Heart right ventricle (tissue), 16 donors: ENCODE measurements at places on chromosomes 1 and 21.

GRCh38 chr1:209057901-209058300 is 525.6 kb upstream of the CAMK1G start:
- H3K36me3 ChIP-seq: no peaks in the 10 kb centered on the region
- no peak for DNase-seq
- H3K4me3 ChIP-seq: no peak overlapping the region
- no peaks in the 10 kb centered on the region for H3K27me3 ChIP-seq

DNA sequence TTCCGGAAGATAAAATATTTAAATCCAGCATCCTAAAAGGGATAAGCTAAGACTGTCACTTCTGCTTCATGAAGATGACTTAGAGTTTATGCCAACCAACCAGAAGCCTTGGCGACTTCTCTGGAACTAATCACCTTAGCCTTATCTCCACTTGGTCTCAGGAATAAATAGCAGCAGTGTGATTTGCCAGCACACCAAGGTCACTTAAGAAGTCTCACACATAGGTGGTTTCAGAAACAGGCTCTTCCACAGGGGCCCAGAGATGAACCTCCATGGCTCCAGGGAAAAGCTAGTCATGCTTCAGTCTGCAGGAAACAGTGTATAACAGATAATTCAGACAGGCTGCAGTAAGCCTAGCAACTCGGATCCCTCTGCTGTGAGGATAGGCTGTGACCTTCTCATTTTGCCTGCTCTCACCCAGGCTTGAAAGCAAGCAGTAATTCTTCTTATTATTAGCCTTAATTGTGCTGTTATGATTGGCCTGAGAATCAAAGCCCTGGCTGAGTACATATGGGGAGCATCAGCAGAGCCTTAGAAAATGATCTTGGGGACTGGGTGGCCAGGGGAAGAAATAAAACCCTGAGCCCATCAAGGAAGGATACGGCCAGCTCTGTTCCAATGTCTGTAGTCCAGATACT is 84.7 kb downstream of the WLS start:
- H3K27me3 ChIP-seq: no peaks in the 10 kb centered on the region
- DNase-seq: no peak
- H3K4me3 ChIP-seq: no peak overlapping the region
- H3K36me3 ChIP-seq: no peaks in the 10 kb centered on the region

GRCh38 chr21:44583089-44583799 is 2.8 kb upstream of the KRTAP10-5 start:
- no peak overlapping the region for H3K27ac ChIP-seq
- DNase-seq: no peak
- no peaks in the 10 kb centered on the region for H3K4me1 ChIP-seq
- peaks cover 61% of the 10 kb centered on the region for H3K27me3 ChIP-seq
- no peak overlapping the region for H3K4me3 ChIP-seq

DNA sequence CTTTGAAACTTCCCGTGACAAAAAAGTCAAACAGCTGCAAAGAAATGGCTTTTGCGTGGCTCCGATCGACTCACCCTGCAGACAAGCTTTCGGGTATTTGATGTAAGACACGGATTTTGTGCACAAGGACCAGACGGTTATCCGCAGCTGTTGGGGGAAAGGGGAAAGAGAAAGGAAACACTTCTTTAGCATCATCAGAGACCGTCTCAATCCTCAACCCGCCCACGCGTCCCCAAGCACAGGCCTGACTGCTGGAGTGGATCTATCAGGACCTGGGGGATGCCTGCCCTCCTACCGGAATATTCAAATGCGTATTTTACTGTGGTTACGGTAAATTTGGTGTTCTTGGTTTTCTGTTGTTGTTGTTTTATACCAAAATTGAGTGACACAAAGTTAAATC is 11.2 kb downstream of the WRAP73 start:
- H3K36me3 ChIP-seq: peaks cover 82% of the 10 kb centered on the region
- no peak overlapping the region for H3K27ac ChIP-seq
- H3K27me3 ChIP-seq: no peaks in the 10 kb centered on the region
- no peaks in the 10 kb centered on the region for H3K4me1 ChIP-seq

- H3K4me3 ChIP-seq: no peak overlapping the region
- no peaks in the 10 kb centered on the region for H3K4me1 ChIP-seq
- H3K36me3 ChIP-seq: no peaks in the 10 kb centered on the region
- no peak for DNase-seq
- H3K27me3 ChIP-seq: no peaks in the 10 kb centered on the region
These were observed 24.0 kb upstream of the CCDC181 start for GRCh38 chr1:169451218-169451824.

GRCh38 chr21:42559326-42559725 is 45.7 kb downstream of the SLC37A1 start:
- no peaks in the 10 kb centered on the region for H3K36me3 ChIP-seq
- H3K27ac ChIP-seq: no peak overlapping the region
- no peaks in the 10 kb centered on the region for H3K27me3 ChIP-seq
- DNase-seq: no peak
- no peak overlapping the region for H3K4me3 ChIP-seq

DNA sequence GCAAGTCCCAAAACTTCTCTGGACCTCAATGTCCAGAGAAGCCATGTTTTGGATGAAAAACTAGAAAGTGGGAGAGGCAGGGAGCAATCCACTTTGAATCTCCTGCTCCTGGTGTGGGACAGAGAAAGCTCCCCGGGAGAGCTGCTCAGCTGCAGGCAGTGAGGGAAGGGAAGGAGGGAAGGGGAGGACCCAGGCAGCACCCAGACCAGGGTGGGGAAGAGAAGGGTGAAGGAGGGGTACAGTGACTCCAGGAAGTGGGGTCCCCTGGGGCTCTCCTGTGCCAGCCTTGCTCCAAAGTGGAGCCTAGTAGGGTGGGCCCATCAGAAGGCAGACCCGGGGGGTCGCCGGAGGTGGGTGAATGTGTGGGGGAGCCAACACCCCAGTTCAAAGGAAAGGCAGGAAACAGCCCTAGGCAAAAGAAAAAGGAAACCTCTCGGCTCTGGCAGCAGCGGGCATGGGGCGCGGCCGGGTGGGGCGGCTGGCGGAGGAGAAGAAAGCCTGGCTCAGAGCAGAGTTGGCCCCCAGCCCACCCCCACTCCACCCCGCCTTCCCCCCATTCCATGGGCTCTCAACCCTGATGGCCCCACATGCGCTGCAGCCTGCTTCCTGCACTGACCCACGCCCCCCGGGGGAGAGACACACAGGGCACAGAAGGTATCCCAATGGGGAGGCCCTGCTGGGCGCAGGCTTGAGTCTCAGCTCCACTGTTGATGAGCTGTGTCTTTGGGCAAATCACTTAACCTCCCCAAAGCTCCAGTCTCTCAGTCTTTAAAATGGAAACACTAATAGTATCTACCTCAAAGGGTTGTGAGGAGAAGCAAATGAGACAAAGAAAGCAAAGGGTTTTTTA is 5.7 kb downstream of the LGR6 start:
- H3K36me3 ChIP-seq: no peaks in the 10 kb centered on the region
- peak; percentile 31 for DNase-seq
- H3K27me3 ChIP-seq: no peaks in the 10 kb centered on the region
- no peak overlapping the region for H3K4me3 ChIP-seq
- H3K4me1 ChIP-seq: peaks cover 22% of the 10 kb centered on the region
- H3K27ac ChIP-seq: peak overlapping the region; percentile 74

DNA sequence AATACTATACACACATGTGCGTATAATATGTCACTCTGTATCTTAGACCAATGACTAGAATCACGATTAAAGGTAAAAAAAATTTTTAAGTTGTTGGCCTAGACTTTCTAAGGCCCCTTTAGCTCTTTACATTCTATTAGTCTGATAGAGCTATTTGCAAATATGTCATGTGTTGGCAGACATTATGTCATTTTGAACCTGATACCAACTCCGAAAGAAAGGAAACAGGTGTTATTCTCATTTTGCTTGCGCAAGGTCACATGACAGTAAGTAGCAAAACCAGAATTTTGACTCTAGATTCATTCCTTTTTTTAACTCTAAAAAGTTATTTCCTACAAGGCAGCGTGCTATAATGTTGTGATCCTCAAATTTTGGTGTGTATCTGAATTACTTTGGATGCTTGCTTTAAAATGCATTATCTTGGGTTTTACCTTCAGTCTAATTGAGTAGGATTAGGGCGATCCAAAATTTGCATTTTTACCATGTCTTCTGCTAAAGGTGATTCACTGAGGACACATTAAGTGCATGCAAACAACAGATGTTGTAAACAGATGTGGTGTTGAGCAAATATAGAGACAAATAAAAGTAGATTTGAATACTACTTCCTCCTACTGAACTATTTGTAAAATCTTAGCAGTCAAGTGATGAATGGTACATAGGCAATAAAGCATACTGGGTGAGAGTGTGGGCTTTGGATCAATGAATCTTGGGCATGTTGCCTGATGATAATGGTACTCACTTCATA is 63.5 kb upstream of the KIAA1614 start:
- peaks cover 44% of the 10 kb centered on the region for H3K36me3 ChIP-seq

DNA sequence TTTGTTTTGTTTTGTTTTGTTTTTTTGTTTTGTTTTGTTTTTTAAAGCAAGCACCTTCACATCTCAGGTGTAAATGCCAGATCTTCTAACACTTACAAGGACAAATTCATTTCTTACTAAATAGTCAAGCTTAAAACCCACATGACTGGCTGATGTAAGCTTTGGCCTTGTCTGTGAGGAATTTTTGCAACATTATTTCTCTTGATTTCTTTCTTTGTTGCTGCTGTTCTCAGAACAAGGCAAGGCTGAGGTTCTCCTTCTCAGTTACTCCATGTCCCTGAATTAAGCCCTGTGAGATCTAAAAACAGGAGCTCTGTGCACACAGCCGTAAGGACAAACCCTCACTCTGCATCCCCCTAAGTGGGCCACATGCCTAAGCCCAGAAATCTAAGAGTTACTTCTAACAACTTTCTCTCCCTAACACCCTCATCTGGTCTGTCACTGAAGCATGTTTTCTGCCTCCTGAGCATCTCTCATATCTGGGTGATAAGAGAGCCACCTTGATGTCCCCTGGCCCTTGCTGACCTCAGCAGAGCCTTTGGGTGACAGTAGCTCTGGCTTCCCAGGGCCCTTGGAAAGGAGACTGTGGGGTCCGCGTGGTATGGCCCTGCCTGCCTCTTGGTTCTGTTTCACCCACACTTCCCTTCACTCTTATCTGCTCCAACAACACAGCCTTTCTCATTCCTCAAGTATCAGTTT is 81.2 kb upstream of the HOOK1 start:
- no peak for DNase-seq
- H3K36me3 ChIP-seq: no peaks in the 10 kb centered on the region
- H3K4me1 ChIP-seq: peaks cover 40% of the 10 kb centered on the region
- H3K4me3 ChIP-seq: no peak overlapping the region

GRCh38 chr1:211587123-211587522 is 8.2 kb upstream of the SLC30A1 start:
- no peak overlapping the region for H3K4me3 ChIP-seq
- DNase-seq: no peak
- no peaks in the 10 kb centered on the region for H3K4me1 ChIP-seq
- H3K27ac ChIP-seq: no peak overlapping the region
- H3K27me3 ChIP-seq: no peaks in the 10 kb centered on the region

- H3K4me1 ChIP-seq: peaks cover 8% of the 10 kb centered on the region
- H3K27me3 ChIP-seq: peaks cover 18% of the 10 kb centered on the region
- H3K36me3 ChIP-seq: no peaks in the 10 kb centered on the region
- DNase-seq: no peak
- H3K27ac ChIP-seq: no peak overlapping the region
These were observed 21.4 kb downstream of the CLIC6 start for GRCh38 chr21:34690041-34690792.

DNA sequence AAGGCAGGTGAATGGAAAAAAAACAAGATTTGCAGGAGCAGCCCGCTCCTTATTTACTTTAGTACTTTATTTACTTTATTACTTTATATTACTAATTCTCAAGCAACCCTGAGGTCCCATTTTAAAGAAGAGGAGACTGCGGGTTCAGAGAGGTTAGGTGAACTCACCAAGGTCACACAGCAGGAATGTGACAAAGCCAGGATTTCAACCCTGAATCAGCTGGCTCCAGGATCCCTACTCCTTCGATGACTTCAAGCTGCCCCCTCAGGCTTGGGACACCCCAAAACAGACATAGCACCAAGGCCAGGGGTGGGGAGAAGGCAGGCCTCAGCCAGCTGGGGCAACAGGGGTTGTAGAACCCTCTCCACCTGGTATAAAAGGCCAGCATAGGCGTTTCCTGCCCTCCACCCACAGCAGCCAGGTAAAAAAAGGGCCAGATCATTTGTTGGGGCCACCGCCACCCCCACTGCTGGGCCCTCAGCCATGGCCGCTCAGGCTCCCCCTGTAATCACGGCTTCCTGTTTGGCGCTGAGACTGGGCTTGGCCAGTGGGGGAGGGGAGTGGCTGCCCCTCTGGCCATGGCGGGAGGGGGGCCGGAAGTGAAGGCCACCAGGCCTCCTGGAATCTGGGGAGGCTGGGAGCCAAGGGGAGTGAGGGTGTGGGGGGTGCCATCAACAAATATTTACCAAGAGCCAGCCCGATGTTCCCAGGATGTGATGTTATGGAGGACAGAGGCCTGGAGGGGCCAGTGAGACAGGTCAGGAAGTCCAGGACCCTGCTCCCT is 6.6 kb downstream of the SDC3 start:
- H3K27me3 ChIP-seq: no peaks in the 10 kb centered on the region
- no peaks in the 10 kb centered on the region for H3K36me3 ChIP-seq

DNA sequence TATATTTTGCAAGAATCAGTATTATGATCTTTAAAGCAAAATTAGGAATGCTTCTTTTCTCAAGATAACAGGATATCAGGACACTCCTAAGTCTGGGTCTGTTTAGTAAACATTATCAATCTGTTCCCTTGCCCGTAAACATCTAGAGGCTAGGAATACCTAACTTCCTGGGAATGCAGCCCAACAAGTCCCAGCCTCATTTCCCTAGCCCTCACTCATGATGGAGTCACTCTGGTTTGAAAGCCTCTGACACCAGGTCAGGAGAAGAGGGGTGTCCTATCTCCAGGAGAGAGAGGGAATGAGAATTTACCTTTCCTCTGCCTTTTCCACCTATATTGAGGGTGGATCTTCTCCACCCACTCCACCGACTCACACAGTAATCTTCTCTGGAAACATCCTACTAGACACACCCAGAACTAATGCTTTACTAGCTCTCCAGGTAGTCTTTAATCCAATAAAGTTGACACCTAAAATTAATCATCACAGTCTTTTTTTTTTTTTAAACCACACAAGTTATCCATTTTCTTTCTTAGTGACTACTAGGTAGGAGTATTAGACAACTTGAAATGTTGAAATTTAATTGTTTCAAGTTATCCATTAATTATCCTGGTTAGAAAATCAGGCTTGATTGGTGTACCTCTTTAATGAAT is 659.3 kb downstream of the USP25 start:
- no peak overlapping the region for H3K4me3 ChIP-seq
- no peak overlapping the region for H3K27ac ChIP-seq
- DNase-seq: no peak
- H3K36me3 ChIP-seq: no peaks in the 10 kb centered on the region
